ENCODE measurements at places on chromosomes 13 and 19. TPM values are rescaled to one million over a fixed set of nuclear protein-coding genes. Genes with fewer than 3 reads are reported as not detected.

NAPSA gene
- 3.2 TPM for total RNA-seq

NLRP9 gene
- not detected for total RNA-seq

KLK4 gene
- 3.4 TPM for total RNA-seq

SHC2 gene
- 5.3 TPM for total RNA-seq

PALM gene
- 13.0 TPM for total RNA-seq

LRRC8E gene
- 1.3 TPM for total RNA-seq

ZNF536 gene
- total RNA-seq, result 1.3 TPM

All from mucosa of descending colon (tissue), 3 donors.